Stimulated activated CD8-positive, alpha-beta memory T cell treated with anti-CD3 and anti-CD28 coated beads, Interleukin-2, amount 100 ng/mL, for 48 hours (primary cell): ENCODE measurements at places on chromosomes 4 and X.

DNA sequence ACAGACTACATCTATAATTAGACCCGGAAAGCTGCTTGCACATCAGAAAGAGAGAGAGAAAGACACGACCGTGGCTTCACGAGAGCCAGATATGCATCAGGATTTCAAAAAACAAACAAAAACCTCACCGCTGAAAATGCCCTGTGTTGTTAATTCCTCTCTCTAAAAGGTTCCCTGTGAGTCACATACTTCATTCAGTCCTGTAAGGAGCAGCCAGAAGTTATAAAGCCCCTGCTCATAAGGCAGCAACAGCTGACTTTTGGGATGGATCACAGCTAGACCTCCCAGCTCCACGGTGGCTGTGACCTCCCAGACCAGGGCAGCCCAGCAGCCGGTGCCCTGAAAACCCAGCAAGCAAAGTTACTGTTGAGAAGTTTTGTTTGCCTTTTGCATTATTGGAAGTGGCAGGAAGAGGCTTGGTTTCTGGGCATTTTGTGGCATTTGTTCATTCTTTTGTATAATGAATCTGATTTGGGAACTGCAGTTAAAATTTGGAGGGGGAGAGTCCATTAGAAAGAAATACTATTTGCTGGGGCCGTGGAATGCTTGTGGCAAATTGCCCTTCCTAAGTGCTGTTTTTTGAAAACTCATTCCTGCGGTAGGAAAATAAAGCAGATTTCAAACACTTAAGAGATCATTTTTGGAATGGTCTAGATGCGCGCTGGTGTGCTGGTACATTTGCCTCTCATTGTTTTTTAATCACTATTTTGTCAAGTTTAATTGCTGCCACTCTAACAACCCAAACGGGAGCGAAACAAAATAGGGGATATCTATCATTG lies 520.4 kb downstream of the BCOR start:
- no peak for DNase-seq

DNA sequence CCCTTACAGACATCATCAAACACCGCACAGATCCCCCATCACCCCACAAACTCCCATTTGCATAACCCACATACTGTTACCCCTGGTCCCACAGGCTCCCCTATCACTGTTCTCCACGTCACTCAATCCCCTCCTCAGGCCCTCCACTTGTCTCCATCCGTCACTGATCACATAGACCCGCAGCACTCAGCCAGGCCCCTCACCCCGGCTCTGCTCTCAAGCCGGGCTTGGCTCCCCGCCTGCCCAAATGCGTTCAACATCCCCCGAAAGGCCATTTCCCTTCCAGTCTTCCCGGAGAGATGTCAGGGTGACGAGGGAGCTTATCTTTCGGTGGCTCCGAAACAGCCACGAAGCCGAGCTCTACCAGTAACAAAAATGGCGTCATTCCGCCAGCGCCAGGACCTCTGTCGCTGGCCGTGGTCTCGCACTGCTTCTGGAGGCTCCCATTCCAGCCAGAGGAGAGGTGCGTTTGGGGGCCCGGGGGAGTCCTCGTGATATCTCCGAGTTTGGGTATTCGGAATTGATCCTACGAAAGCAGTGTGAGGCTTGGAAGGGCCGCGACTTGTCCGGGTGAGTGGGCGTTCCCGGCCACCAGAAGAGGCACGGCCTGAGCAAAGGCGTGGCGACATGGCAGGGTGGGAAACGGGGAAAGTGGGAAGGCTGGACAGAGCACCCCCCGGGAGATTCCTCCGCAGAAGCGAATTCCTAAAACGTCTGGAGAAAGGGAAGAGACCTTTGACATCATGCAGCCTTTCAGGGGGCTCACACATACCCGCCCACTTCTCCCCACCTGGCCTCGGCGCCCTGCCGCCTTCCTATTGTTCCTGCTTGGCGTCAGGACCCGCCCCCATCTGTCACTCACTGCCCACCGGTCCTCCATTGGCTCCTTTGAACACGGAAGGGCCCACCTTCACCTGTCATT lies at the start of gene ZNF630:
Gene ZNF630 (minus strand): TSS at position 577 of the 922 bp plus-strand sequence. CDS start 4,754 bp downstream, outside the sequence.
- DNase-seq = peak; percentile 43

DNA sequence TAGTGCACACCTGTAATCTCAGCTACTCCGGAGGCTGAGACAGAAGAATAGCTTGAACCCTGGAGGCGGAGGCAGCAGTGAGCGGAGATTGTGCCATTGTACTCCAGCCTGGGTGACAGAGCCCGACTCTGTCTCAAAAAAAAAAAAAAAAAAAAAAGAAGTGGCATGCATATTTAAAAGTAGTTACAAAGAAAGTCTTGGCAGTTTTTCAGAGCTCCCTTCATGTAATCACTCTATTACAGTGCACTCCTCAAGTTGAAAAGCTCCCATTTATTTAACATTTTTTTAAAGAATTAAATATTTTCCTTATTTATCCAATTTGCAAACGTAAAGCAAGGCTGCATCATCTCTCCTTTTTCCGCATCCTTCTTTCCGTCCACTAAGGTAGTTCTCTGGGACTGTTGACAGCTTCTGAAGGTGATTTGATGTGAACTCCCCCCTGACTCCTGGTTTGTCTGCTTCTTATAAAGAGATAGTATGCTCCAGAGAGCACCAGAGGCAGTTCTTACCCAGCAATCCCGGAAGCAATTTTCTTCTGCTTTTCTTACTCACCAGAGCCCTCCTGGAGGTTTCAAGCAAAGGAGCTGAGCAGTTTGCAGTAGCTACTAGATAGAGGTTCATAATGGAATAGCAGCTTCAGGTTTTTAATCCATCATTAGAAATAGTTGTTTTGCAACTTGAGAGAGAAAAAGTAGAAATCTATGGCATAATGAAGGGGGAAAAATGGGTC lies 151.0 kb downstream of the PALLD start:
- DNase-seq = no peak

DNA sequence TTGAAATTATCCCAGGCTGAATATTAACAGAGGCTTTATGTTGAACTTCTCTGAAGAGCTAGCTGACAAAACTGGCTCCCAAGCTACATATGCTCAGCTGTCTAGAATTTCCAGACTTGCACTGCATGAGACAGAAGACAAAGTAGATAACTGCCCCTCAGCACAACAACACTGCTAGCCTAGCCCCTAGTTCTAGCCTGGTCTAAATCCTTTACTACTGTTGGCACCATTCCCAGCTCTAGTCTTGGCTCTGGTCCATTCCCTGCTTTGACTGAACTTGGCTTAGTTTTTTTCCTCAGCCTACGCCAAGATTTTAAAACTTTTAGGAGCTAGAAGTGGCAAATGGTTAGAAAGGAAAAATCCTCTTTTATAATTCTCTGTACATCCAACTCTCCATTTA lies 7.6 kb upstream of the OPHN1 start:
- no peak for DNase-seq

DNA sequence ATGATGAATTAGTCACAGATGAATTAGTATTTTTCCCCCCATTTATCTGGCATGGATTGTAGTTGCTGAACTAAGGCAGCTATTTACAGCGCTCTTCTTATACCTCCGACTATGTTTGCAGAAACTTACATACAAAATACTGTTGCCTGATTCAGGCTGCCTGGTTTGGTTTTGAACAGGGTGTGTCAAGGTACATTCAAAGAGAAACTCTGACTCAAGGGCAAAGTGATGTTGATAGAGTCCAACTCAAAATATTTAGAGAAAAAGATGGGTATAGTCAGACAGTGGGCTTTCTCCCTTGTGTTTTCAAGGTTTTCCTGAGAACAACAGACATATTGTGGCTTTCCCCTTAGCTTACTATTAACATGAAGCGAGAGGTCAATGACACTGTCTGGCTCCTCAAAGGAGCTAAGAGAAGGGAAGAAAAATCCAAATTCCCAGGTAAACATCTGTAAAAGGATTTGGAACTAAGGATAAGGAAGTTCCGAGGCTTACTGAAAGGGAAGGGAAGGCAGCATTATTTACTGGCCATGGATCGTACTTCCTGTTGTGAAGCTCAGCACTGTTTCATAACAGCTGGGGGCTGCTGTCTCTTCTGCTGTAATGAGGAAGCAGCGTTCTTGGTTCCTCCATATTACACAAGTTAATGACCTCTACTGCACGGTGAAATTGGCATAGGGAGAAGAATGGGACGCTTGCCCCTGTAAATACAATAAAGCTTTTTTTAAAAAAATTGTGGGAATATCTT lies 30.9 kb downstream of the FAM9C start:
- no peak for DNase-seq

DNA sequence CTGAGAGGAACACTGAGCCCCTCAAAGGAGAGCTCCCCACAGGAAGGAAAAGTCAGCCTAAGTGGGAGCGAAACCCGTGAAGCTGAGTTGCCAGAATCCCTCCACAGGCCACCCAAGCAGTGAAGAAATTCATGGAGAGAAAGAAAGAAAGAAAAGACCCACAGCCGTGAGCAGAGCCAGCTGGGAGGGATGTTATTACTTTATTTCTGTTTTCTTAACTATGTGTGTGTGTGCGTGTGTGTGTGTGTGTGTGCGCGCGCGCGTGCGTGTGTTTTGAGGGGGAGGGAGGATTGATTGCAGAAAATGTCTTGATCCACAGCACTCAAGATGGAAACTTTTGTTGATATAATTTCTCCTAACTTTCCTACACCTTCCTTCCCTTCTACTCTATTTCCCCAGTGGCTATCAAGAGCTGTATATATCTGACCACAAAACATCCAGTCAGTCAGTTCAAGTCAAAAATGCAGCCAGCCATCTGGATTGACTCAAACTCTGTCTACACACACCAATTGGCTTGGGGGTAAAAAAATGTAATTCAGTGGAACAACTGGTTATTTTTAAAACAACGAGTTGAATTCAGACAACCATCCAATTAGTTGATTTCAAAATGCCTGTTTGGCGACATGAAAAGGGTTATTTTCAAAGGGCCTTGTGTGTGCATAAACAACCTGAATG lies 13.8 kb upstream of the GPC3 start:
- DNase-seq = no peak

- DNase-seq = no peak
Measured at GRCh38 chr4:147361726-147362125, 119.2 kb upstream of the EDNRA start.

DNA sequence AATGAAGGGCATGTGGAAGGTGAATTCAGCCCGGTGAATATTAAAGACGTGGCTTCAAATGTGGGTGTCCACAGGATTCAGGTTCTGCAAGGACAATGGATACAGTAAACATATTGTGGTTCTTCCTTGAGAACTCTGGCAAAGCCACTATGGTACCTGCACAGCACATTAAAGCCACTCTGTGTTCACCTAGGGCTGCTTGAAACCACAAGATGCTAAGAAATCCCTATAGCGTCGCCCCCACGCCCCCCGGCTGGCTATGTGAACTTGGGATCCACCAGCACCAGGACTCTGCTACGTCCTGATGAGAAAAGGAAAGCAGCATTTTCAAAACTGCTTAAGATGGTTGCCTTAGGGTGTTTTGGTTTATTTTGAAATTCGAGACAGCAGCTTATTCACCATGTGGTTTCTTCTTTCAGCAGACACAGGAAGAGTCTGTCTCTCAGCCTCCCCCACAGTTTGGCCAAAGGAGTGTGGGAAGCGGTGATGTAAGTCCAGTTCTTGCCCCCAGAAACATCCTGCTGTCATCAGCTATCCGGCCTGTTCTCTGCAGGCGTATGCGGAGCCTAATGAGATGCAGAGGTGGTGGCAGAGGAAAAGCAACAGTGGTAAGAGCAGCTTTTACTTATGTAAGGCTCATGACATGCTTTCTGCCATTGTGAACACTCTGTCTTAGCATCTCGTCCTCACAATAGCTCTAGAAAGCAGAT lies 111.5 kb downstream of the AFAP1 start:
- no peak for DNase-seq
